HT-29 (cell line): ENCODE measurements at places on chromosomes 7 and 10. TPM values are rescaled to one million over a fixed set of nuclear protein-coding genes. Genes with fewer than 3 reads are reported as not detected.

DNA sequence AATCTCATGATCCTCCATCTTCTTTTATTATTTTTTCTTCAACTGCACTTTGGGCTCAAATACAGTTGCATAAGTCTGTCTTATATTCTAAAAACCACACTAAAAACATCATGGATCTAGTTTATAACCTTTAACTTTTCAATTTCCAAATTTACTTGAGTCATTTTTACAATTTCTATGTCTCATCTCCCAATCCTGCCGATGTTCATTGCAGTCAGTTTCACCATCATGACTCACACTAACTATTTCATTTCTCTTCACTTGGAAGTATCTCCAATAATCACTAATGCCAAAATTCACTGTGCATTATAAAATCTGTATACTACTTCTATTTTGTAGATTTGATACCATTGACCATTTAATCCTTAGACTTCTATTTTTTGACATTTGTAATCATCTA lies 806.9 kb upstream of the SORCS1 start:
- DNase-seq = peak; percentile 16

- DNase-seq = no peak
Observed at GRCh38 chr10:114431414-114432135, 27.3 kb upstream of the AFAP1L2 start.

GRCh38 chr10:26485150-26485941 lies 47.2 kb downstream of the APBB1IP start:
- no peak for DNase-seq

GRCh38 chr7:74104702-74105101 lies 21.1 kb downstream of the LIMK1 start:
- no peak for DNase-seq

DNA sequence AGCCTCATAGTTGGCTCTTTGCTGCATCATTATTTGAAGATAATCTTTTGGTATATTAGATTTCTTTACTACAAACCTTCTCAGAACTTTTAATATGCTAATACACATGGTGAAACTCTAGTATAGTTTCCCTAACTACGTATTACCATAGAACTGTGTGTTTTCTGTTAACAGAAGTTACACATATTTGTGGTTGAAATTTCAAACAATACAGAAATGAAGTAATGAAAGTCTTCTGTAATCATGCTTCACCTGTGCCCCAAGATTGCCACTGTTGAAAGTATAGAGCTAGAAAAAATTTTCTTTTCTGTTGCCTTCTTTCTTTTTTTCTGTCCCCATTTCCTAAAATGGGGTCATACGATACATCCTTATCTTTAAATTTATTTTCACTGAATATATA lies 9.1 kb downstream of the BMPR1A start:
- DNase-seq = no peak

DNA sequence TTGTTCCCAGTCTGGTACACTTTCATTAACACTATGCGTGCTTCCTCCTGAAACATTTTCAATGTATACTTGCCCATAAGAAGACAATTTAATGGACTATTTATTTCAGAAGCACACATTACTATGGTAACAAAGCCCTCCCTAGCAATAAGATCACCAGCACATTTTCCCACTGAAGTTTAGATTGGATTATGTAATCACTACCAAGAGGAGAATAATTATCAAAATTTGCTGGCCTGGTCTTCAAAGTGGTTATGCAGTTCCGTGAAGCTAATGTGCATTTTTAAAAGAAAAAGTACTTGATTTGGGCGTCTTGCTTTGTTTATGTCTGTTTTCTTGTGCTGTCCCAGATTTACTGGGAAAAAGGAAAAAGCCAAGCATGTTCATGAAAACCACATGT lies 61.9 kb downstream of the AP3M1 start:
- no peak for DNase-seq

DNA sequence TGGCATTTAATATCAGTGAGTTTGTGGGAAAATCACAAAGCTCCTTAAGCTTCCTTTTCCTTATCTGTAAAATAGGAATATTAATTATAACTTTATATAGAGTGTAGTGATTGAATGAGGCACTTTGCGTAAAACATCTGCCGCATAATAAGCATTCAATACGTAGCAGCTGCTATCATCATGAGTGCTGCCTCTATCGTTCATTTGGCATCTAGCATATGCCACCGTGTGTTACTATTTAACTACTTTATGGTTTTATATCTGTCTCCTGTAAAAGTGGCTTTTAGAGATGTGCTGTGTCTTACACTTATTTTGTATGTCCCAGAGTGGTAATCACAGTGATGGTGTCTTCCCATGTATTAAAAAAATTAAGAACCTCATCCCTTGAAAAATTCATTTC lies 729.6 kb downstream of the SORCS3 start:
- no peak for DNase-seq

DNA sequence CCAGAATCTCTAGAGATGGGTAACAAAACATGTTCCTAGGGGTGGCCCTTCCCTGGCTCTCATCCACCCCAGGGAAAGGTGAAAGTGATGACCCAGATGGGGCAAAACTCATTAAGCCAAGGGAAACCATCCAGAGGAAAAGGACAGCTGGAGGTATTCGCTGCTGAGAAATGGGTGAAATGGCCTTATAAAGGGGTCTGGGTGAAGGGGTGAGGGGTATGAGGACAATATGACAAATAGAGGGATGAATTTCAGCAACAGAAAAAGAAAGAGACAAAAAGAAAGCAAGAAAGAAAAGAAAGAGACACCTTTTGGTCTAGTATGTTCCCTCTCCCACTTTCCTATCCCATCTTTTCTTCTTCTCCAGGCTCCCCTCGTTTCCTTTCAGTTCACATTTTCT lies 26.6 kb downstream of the ARHGAP21 start:
- no peak for DNase-seq

Gene CUBN
- under 0.01 TPM in 1 of 2 replicates, not detected in the other for total RNA-seq

Gene ZNF425
- total RNA-seq = 0.39 and 1.2 TPM in 2 replicates

Gene SCD
- total RNA-seq = 253 and 267 TPM in 2 replicates
